CD4-positive, alpha-beta T cell treated with Interleukin-4 for 1 hour (primary cell): ENCODE measurements at places on chromosomes 2 and 18.

GRCh38 chr2:11102956-11103860 lies 52.1 kb upstream of the SLC66A3 start:
- DNase-seq = no peak

DNA sequence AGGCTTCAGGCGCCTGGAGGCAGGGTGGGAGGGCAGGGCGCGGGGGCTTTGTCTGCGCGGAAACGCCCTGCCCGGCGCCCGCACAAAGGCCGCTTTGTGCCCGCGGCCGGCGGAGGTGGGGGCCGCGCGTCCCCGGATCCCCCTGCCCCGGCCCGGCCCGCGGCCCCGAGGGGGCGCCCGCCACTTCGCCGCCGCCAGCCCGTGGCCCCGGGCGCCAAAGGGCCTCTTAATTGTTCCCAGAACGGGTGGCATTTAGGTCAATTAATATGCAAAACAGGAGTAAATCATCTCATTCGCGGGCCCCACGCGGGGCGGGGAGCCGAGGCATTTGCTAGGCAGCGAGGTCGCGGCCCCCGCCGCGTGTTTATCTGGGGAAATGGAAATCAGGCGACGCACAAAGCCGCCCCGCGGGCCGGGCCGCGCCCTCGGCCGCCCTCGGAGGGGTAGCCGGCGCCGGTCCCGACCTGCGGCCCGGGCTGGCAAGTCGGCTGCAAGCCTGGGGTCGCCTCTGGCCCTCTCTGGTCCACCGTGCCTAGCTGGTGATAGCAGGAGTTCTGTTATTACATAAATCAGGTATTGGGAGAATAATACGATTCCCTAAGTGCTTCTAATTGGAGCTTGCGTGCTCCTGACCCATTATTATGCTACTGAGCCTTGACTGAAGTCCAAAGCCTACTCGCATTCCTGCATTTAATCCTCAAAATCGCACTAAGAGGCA lies 148.2 kb upstream of the GLI2 start:
- no peak for DNase-seq

- DNase-seq = no peak
Measured at GRCh38 chr2:33764551-33764950, 165.5 kb upstream of the FAM98A start.

DNA sequence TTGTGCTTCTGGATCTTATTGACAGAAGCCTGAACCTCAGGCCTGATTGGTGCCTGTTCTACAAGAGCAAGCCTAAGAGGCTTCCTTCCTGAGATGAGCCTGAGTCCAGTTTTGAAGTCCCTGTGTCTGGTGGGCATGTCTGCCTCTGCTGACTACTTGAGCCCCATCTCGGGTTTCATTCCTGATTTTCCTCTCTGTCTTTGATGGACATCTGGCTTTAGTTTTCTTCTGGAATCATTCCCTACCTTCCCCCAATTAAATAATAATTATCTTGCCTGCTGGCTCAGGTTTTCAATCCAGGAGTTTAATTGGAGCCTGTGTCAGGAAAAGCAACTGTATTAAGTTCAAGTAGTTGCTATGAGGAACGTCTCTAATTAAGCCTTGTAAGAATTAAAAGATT lies 135.5 kb upstream of the MC4R start:
- DNase-seq = no peak

GRCh38 chr2:181367411-181367810 lies 89.8 kb upstream of the ITGA4 start:
- no peak for DNase-seq

- DNase-seq = no peak
Measured at GRCh38 chr2:204706939-204707338, 161.7 kb downstream of the PARD3B start.
